ENCODE measurements at places on chromosomes 6 and 20.

DNA sequence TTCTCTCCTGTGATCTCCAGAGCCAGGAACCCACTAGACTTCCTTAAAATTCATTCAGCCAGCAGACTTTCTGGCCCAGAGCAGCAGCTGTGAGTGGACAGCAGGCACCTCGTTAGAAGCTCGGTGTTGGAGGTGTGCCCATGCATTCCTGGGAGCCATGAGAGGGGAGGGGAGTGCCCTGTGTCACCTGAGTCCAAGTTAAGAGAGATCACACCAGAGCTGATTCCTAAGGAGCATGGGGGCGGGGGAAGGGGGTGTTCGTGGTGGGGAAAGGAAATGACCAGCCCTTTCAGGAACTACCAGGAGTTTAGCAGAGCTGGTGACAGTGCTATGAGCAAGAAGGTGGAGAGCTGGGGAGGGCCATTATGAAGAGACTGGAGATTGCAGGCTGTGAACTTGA lies 46.9 kb downstream of the GFRA4 start:
- no peak for DNase-seq

- peak; percentile 85 for DNase-seq
Measured at GRCh38 chr6:34391786-34392496, 528 bp downstream of the NUDT3 start.

DNA sequence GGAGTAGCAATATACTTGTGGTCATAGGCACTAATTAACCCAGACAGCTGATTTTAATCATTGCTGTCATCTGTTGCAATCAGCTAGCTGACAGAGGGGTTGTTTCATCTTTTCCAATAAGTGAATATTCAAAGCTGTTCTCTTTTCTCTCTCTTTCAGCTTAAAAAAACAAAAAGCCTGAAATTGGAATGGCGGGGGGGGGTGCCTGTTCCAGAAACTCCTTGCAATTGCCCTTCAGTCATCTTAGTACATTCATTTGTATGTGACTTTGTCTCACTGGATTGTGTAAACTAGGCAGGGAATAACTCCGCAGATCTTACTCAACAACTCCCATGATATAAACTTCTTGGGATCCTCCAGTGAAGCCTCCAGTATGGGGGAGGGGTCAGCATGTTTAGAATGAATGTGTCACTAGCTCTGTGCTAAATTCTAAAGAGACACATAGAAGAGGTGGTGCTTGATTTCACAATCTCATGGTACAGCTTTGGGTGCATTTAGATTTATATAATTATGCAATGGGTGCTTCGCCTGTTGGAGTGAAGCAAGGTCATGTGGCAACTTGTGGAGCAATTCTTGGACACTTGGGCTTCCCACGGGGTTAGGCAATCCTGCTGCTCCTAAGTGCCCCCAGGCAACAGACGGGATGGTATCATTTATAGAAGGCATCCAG lies 40.1 kb downstream of the SLC24A3 start:
- no peak for DNase-seq

GRCh38 chr6:157637516-157637915 lies 185.5 kb upstream of the SNX9 start:
- DNase-seq: no peak

DNA sequence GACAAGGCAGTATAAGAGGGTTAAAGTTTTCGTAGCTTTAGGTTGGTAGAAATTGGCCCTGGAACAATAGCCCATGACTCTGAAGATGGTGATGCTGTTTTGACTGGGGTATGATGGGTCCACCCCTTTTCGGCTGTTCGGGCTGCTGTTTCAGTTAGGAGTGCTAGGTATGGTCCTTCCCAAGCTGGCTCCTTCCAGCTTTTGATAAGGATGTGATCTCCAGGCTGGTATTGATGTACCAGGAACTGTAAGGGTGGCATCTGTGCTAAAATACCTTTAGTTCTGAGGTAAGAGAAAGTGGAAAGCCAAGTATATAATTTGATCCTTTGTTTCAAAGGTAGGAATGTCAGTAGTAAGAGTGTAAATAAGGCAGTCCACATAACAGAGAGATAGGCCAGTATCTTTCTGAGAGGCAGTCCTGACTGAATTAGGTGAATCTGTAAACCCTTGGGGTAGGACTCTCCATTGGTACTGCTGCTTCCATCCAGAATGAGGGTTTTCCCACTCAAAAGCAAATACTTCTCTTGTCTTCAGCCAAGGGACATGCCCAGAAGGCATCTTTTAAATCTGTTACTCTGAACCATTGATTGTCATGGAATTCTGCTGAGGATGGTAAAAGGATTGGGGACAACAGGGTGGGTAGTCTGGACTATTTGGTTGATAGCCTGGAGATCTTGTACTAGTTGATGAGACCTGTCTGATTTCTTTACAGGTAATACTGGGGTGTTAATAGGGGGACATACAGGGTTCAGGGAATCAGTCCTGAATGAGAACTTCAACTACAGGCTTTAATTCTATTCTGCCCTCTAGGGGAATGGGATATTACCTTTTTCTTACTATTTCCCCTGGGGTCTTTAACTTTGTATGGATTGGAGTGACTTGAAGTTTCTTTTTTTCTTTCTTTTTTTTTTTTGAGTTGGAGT lies 6.1 kb upstream of the ZNFX1 start:
- no peak for DNase-seq

- no peak for DNase-seq
Measured at GRCh38 chr6:33817489-33817888, 13.7 kb upstream of the MLN start.

- peak; percentile 42 for DNase-seq
Measured at GRCh38 chr20:32440069-32440757, 82.1 kb downstream of the ASXL1 start.

DNA sequence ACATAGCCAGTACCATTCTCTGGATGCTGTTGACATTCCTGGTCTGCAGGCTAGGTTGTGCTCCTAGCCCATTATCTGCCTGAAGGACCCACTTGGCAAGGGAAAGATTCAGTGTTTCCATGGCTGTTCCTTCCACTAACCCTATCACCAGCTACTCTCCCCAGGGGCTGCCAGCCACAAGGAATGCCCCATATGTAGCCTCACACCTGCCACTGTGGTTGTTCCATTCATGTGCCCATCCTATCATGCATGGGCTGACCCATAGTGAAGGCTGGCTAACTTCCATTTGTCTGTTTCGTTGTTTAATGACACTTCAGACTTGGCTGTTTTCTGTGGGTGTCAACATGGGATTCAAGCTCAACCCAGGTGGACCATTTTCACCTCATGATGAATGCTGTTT lies 25.6 kb upstream of the HLA-A start:
- DNase-seq: peak; percentile 22

DNA sequence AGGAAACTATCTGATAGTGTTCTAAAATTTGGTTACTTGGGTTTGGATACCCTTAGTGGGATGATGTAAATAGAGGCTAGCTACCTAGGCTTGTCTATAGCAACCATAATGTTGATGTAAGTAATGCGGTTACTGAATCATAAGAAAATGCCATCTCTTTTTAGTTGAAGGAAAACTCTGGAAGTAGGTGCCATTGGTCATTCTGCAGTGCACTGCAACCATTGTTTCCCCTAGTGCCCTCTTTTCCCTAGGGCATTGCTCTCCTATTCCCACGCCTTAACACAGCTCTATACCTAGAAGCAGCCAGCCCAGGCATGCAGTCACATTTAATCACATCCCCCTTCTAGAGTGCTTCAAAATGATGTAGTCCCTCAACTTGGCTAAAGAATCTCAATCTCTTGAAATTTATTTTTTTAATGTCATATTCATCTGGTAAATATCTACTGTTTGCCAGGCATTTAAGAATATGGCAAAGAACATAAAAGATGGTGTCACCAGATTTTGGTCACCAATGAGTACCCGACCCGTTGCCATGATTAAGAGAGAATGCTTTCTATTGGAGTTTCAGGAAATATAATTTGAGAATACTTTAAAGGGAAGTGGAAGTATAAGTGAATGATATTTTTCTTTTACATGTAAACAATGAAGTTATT lies 10.4 kb downstream of the LOC128125822 start:
- no peak for DNase-seq

DNA sequence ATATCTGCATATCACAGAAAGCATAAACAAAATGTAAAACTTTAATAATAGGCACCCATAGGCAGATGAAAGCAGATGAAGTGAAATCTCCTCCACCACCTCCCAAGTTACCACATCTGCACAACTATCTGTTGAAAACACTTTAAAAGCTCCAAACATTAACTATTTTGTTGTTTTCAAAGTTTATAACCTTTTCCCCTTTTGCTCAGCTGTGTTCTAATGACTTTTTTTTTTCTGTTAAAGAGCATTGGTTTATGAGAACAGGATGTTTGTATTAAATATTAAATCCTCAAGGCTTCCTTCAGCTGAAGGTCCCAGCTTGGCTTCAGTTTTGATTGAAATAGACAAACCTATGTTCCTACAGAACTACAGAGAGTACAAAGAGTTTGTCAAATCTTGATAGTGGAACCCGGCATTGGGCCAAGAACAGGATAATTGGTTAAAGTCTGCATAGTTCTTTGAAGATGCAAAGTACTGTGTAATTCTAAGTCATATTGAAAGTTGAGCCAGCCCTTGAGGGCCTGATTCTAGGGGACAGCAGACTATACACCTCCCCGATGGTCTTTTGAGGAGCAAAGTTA lies 255.1 kb upstream of the JAG1 start:
- DNase-seq: no peak

GRCh38 chr6:105745464-105746129 lies 340.5 kb upstream of the PRDM1 start:
- no peak for DNase-seq

DNA sequence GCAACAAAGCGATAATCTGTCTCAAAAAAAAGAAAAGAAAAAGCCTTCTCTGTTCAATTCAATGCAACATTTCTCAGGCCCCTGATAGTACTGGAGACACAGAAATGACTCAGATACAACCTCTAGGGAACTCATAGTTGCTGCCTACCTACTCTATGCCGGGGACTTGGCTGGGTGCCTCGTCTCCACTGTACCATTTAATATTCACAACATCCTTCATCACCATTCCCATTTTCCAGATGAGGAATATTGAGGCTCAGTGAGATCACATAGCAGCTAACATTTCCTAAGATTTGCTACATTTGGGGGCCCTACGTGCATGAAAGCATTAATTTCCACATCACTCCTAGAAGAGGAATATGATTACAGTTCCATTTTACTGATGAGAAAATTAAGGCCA lies 7.5 kb downstream of the NOL4L start:
- no peak for DNase-seq

GRCh38 chr6:80003826-80004172 lies 650 bp upstream of the TTK start:
- peak; percentile 61 for DNase-seq

DNA sequence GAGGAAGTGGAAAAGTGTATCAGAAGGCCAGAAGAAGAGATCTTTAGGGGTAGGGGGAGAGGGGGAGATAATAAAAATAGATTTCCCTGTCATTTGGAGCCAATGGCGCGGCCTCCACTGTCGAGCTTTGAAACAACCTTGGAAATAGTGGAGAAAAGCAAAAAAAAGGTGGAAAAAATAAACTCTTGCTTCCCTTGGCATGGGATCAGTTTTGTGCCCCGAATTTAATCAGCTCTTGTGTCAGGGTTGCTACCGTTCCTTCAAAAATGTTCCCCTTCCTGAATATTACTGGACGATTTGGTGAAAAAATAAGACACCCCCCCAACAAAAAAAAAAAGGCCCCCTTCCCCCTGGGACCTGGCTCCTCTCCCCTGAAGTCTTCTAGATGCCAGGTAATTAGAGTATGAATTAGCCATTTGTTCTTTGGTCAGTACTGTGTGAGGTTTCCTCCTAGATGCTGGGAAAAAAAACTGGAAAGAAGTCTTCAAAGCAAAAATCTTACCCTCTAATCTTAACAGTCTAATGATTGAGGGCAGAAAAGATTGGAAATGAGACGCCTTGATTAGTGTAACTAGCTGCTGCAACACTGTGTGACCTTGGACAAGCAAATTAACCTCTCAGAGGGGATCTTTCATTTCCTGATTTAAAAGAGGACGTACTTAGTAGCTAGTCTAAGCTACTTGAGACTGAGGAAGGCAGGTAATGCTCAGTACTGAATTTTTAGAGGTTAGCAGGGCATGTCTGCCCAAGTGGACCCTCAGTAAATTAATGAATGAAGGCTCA lies 872 bp upstream of the RBM39 start:
- no peak for DNase-seq

DNA sequence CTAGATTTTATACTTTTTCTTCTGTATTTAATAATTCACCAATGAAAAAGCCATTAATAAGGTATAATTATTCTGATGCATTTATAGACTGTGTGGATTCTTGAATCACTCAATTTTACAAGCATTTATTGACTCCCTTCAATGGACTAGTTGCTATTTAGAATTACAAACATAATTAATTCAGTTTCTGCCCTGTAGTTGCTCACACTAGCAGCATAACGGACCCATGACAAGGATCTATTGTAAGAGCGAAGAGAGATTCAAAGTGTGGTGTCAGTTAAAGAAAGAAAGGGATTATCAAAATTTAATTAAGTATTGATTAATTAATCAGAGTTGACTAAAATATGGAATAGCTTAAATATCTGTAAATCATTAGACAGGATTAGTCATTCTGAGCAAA lies 602.6 kb upstream of the PTCHD4 start:
- DNase-seq: no peak

DNA sequence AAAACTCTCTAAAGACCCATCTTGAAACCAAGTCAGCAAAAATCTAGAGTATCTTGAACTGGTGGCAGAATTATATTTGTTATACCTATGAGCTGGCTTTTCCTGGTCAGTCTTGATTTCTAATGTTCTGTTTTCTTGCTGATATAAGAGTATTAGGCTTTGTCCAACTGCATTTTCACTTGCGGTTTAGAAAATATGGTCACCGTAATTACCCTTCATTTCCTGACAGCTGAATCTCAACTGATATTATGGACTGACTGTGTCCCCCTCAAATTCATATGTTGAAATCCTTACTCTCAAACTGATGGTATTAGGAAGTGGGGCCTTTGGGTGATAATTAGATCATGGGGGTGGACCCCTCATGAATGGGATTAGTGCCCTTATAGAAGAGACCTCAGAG lies 72.1 kb downstream of the TXLNB start:
- no peak for DNase-seq

- no peak for DNase-seq
Measured at GRCh38 chr6:157961832-157962575, 19.7 kb upstream of the SYNJ2 start.

- DNase-seq: no peak
Measured at GRCh38 chr6:31568537-31568961, 3.5 kb upstream of the LTA start.

GRCh38 chr6:167944130-167944529 lies 53.3 kb upstream of the KIF25 start:
- no peak for DNase-seq

DNA sequence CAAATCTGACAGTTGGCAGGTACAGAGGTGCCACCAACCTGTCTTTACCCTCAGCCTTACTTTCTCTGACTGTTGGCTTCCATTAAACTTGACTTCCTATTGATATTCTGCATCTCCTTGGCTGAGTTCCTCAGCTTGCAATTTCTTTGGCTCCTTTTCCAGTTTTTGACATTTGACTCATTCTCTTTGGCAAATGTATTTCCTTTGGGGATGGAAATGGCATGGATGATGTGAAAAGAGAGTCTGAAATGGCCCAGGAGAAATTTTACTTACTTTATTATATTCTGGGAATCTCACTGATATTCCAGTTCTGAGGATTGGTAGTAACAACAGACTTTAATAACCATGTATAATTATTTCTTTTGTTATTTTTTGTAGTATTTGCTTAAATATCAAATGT lies 255.2 kb downstream of the CD109 start:
- DNase-seq: no peak

Data from activated CD8-positive, alpha-beta memory T cell treated with anti-CD3 and anti-CD28 coated beads, Interleukin-2, amount 50 U/mL, for 48 hours (primary cell).